ENCODE measurements at places on chromosomes 6 and 20. TPM values are rescaled to one million over a fixed set of nuclear protein-coding genes. Genes with fewer than 3 reads are reported as not detected.

The TP53TG5 gene
- not detected for total RNA-seq

DNA sequence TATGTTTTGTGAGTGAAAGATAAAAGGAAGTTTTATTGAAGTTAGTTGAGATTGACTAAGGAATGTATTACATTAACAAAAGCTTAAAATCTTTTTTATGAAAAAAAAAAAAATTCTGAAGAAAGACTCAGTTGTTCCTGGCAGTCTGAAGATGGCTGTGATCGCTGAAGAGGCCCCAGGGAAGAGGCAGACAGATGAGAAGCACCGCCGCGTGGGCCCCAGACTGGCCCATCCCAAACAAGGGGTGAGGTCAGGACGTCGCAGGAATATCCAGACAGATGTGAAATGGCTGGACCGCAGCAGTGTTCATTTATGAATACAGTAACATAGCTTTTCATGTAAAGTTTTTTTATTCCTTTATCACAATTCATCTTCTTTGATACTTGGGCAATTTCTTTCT is 194.2 kb downstream of the TBXT start:
- H3K36me3 ChIP-seq = no peaks in the 10 kb centered on the region
- no peak overlapping the region for H3K4me3 ChIP-seq
- H3K4me1 ChIP-seq = peaks cover 10% of the 10 kb centered on the region
- H3K27ac ChIP-seq = no peak overlapping the region

GRCh38 chr6:2920671-2921112 is 17.6 kb upstream of the SERPINB9 start:
- H3K27ac ChIP-seq = no peak overlapping the region
- no peak overlapping the region for H3K4me3 ChIP-seq
- H3K4me1 ChIP-seq = no peaks in the 10 kb centered on the region
- peaks cover 2% of the 10 kb centered on the region for H3K36me3 ChIP-seq

GRCh38 chr20:56865055-56865454 is 235.9 kb downstream of the TFAP2C start:
- H3K4me1 ChIP-seq = peaks cover 17% of the 10 kb centered on the region
- H3K36me3 ChIP-seq = no peaks in the 10 kb centered on the region
- no peaks in the 10 kb centered on the region for H3K27me3 ChIP-seq
- no peak for DNase-seq
- H3K4me3 ChIP-seq = no peak overlapping the region

- H3K36me3 ChIP-seq = no peaks in the 10 kb centered on the region
- H3K27me3 ChIP-seq = peaks cover 25% of the 10 kb centered on the region
- no peak for DNase-seq
These were observed 178.1 kb downstream of the RIMS1 start for GRCh38 chr6:72064399-72064975.

GRCh38 chr6:161536224-161536630 is 262.4 kb upstream of the AGPAT4 start:
- peaks cover 13% of the 10 kb centered on the region for H3K4me1 ChIP-seq
- H3K27me3 ChIP-seq = no peaks in the 10 kb centered on the region
- no peak for DNase-seq
- H3K4me3 ChIP-seq = no peak overlapping the region
- no peak overlapping the region for H3K27ac ChIP-seq
- no peaks in the 10 kb centered on the region for H3K36me3 ChIP-seq

The SNAP91 gene
- total RNA-seq = 0.23 TPM

DNA sequence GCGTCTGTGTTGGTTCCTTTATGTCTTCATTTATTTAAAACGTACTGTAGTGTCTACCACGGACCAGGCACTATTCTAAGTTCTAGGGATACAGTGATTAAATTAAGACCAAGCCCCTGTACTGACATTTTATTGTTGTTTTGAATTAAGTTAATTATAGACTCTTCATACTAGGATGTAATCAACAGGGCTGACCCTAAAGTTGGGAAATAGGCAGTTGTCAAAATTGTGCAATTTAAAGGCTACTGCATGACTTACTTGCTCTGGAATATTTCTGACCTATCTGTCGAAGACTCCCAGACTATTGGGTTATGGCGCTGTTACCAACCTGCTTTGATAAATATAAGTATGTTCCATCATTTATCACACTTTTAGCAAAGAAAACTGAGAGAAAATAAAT is 6.7 kb downstream of the MYO6 start:
- no peaks in the 10 kb centered on the region for H3K27me3 ChIP-seq
- no peak overlapping the region for H3K27ac ChIP-seq
- no peaks in the 10 kb centered on the region for H3K36me3 ChIP-seq
- DNase-seq = no peak
- no peak overlapping the region for H3K4me3 ChIP-seq
- H3K4me1 ChIP-seq = peaks cover 62% of the 10 kb centered on the region

DNA sequence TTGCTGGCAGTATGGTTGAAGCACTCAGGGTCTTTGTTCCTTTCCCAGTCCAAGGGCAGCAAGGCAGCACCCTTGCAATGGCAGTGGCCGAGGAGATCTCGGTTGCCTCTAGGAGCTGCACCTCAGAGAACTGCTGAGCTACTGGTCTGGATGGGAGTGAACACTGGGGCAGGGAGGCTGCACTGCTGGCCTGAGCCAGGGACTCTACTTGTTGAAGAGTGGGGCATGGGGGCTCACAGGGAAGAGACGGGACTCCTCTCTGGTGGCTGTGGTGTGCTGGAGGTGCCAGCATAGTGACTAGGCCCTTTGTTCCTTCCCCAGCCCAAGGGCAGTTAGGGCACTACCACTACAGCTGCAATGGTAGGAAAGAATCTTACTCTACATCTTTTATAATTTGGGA is 203.0 kb downstream of the ZDHHC14 start:
- H3K27me3 ChIP-seq = no peaks in the 10 kb centered on the region
- peaks cover 3% of the 10 kb centered on the region for H3K36me3 ChIP-seq
- DNase-seq = no peak
- H3K4me1 ChIP-seq = no peaks in the 10 kb centered on the region
- H3K4me3 ChIP-seq = no peak overlapping the region
- H3K27ac ChIP-seq = no peak overlapping the region

The CLPSL2 gene
- total RNA-seq = not detected

The VWA7 gene
- total RNA-seq = 0.15 TPM

DNA sequence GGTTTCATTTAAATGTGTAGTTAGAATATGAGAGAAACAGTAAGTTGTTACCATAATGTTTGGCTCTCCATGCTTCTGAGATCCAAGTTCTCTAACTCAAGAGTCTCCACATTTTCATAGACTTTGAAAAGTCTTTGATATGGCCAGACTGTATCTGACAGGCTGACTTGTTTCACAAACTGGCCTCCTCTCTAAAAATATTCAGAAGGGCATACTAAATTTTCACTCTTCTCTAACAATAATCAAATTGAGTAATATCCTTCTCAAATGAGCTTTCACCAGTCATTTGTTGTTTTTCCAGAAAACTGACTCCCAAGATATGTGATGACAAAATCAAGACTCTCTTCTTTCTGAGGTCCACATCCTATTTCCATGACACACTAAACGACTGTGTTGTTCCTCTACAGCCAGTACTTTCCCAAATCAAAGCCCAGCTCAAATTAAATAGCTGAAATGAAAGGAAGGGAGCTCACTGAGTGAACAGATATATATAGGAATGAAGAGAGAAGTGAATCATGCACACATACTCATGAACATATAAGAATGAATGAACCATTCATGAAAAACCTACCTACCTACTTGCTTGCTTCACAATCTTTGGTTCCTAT is 15.1 kb downstream of the HIVEP2 start:
- no peak overlapping the region for H3K4me3 ChIP-seq
- peaks cover 23% of the 10 kb centered on the region for H3K4me1 ChIP-seq
- H3K27me3 ChIP-seq = no peaks in the 10 kb centered on the region
- no peak for DNase-seq
- H3K27ac ChIP-seq = no peak overlapping the region

The GCM1 gene
- not detected for total RNA-seq

DNA sequence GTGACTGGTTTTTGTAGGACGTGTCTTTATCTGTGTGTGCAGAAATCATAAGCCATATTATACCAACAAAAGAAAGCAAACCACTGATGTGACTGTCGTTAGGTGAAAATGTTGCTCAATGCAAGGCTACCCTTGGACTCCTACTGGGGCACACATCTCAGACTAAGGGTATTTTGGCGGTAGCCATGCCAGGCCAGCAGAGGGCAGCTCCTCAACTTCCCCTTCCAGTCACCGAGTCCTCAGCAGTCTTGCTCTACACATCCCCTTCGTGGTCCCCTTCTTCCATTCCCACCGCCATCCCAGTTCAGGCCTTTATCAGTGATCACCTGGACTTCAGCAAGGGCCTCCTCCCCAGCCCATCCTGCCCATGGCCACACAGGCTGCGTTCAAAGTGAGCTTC is 113.7 kb upstream of the GGTLC1 start:
- no peak overlapping the region for H3K4me3 ChIP-seq
- no peak for DNase-seq
- peaks cover 56% of the 10 kb centered on the region for H3K4me1 ChIP-seq
- no peaks in the 10 kb centered on the region for H3K36me3 ChIP-seq

DNA sequence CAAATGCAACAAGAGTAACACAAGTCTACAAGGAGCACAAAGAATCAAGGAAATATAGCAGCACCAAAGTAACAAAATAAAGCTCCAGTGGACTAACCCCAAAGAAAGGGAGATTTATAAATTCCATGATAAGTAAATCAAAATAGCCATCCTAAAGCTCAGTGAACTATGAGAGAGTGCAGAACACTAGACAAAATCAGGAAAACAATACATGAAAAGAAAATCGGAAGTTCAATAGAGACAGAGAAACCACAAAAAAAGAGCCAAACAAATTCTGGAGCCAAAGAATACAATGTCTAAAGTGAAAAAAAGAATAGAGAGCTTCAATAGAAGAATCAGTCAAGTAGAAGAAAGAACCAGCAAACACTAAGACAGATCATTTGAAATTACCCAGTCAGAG is 247.3 kb upstream of the TENT5A start:
- DNase-seq = no peak
- no peaks in the 10 kb centered on the region for H3K27me3 ChIP-seq
- peaks cover 44% of the 10 kb centered on the region for H3K4me1 ChIP-seq
- no peak overlapping the region for H3K27ac ChIP-seq

GRCh38 chr20:57663681-57664451 is 43.6 kb upstream of the ZBP1 start:
- peak; percentile 87 for DNase-seq
- H3K4me3 ChIP-seq = no peak overlapping the region
- H3K36me3 ChIP-seq = peaks cover 4% of the 10 kb centered on the region
- H3K4me1 ChIP-seq = peaks cover 42% of the 10 kb centered on the region
- no peaks in the 10 kb centered on the region for H3K27me3 ChIP-seq
- H3K27ac ChIP-seq = no peak overlapping the region

The FLOT1 gene
- total RNA-seq = 69.1 TPM

GRCh38 chr20:59737816-59738215 is 133.5 kb downstream of the PHACTR3 start:
- no peak overlapping the region for H3K27ac ChIP-seq
- no peaks in the 10 kb centered on the region for H3K36me3 ChIP-seq
- H3K4me1 ChIP-seq = no peaks in the 10 kb centered on the region

DNA sequence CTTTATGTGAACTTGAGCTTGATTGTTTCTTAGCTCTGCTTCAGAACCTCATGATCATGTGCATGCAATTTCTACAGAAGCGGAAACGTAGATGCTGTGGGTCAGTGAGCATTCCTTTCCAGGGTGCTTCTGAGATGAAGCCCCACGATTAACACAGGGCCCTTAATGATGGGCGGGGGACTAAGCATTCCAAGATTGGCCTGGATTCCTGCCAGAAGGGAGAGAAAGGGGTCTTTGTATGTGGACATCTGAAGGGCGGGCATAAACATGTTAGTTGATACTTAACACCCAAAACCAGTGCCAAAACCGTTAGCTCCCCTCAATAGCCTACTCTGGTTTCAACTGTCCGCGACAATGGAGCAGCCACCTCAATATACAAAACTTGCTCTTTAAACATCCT is 46.9 kb upstream of the POU3F2 start:
- peaks cover 11% of the 10 kb centered on the region for H3K4me1 ChIP-seq
- peaks cover 17% of the 10 kb centered on the region for H3K27me3 ChIP-seq
- H3K36me3 ChIP-seq = no peaks in the 10 kb centered on the region

DNA sequence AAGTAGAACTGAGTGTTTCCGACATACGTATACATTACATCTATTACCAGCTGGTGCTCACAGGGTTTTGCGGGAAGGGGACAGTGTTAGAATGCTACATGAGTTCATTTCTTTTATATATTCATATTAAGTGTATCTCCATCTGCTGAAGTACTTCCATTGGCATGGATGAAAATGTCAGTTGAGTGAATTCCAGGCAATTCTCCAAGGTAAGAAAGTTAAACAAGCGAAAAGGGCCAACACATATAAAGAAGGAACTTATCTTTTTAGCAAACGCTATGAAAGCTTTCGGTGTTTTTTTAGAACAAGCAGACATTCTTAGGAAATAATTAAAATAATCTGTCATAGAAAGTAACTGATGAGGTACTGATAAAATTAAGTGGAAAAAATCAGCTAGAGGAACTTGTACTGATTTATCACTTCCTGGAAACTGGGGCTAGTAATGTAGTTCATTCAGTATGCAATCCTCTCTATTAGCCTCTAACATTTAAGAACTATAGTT is 34.6 kb downstream of the RNF146 start:
- no peak for DNase-seq
- peaks cover 24% of the 10 kb centered on the region for H3K4me1 ChIP-seq
- H3K27ac ChIP-seq = peak overlapping the region; percentile 58
- H3K27me3 ChIP-seq = no peaks in the 10 kb centered on the region
- peaks cover 7% of the 10 kb centered on the region for H3K36me3 ChIP-seq
